ENCODE measurements at places on chromosomes 2 and 18. TPM values are rescaled to one million over a fixed set of nuclear protein-coding genes. Genes with fewer than 3 reads are reported as not detected.

GRCh38 chr2:112679484-112679883 is 33.7 kb downstream of the SLC20A1 start:
- H3K4me1 ChIP-seq: peaks cover 8% of the 10 kb centered on the region
- no peaks in the 10 kb centered on the region for H3K27me3 ChIP-seq
- no peak overlapping the region for H3K4me3 ChIP-seq
- no peak for DNase-seq
- H3K27ac ChIP-seq: no peak overlapping the region

GRCh38 chr2:201932511-201932910 is 101.1 kb upstream of the FZD7 start:
- DNase-seq: no peak

- H3K4me3 ChIP-seq: no peak overlapping the region
- DNase-seq: no peak
- H3K27me3 ChIP-seq: no peaks in the 10 kb centered on the region
These were observed 3.0 kb downstream of the PDE11A start for GRCh38 chr2:178069551-178069950.

- DNase-seq: no peak
- H3K4me3 ChIP-seq: no peak overlapping the region
- no peaks in the 10 kb centered on the region for H3K4me1 ChIP-seq
- no peak overlapping the region for H3K27ac ChIP-seq
- no peaks in the 10 kb centered on the region for H3K27me3 ChIP-seq
These were observed 273.6 kb downstream of the ASXL3 start for GRCh38 chr18:33851546-33852078.

GRCh38 chr18:41226186-41226585 is 728.8 kb upstream of the PIK3C3 start:
- H3K4me1 ChIP-seq: no peaks in the 10 kb centered on the region
- no peak overlapping the region for H3K4me3 ChIP-seq
- H3K27ac ChIP-seq: no peak overlapping the region
- H3K27me3 ChIP-seq: no peaks in the 10 kb centered on the region
- H3K36me3 ChIP-seq: no peaks in the 10 kb centered on the region

DNA sequence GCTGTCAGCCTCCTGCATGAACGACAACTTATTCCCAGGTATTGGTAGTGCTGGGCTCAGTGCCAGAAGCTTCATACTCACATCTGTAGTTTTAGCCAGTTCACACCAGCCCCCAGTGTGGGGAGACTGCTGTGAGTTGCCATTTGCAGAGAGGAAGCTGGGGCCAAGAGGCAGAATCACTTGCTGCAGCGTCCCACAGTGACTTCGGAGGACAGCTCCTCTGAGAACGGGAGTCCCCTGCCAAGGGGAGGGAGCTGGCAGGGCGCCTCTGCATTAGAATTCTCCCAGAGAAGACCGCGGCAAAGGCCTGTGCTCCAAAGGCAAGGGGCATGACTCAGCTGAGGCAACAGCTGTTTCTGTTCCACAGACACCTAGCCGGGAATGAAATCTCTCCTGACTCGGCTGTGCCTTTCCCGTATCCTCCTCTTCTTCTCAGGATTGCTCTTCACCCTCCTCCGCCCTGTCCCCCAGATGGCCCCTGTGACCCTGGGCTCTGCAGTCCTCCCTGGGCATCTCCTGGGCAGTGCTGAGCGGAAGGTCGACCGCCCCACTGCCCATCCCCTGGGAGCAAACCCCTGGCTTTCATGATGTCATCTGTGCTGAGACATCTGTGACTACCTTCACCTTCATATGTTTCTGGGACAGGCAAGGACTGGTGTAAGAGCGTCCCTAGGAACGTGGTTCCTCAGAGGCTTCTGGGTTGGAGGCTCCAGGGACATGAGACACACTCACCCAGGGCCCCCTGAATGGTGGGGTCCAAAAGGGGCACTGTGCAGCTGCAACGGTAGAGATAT is 18.0 kb downstream of the MAL start:
- no peaks in the 10 kb centered on the region for H3K4me1 ChIP-seq
- H3K36me3 ChIP-seq: no peaks in the 10 kb centered on the region
- no peak for DNase-seq
- no peak overlapping the region for H3K4me3 ChIP-seq

GRCh38 chr2:1455466-1455865 is 42.2 kb downstream of the TPO start:
- 0 out of 2 replicates have a peak, but pooled peaks cover 4% of the 10 kb centered on the region for H3K27me3 ChIP-seq
- DNase-seq: no peak
- H3K4me3 ChIP-seq: no peak overlapping the region
- H3K36me3 ChIP-seq: no peaks in the 10 kb centered on the region
- H3K4me1 ChIP-seq: no peaks in the 10 kb centered on the region

DNA sequence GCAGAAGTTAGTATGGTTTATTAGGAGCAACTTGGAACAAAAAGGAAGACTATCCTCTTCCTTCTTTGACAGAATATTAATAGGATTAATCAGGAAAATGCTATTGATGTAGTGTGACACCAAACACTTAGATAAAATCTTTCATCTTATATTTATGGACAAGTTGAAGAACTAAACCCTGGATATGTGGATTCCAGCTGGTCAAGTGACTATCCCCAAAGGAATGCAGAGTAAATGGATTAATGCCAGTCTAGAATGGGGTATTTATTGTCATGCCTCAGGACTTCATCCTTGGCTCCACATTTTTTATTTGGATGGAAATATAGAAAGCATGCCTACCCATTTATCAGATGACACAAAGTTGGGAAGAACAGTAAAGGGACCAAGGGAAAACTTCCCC is 124.0 kb upstream of the TTC39C start:
- H3K27me3 ChIP-seq: no peaks in the 10 kb centered on the region
- H3K27ac ChIP-seq: no peak overlapping the region
- peaks cover 9% of the 10 kb centered on the region for H3K4me1 ChIP-seq
- no peak for DNase-seq

- H3K4me1 ChIP-seq: no peaks in the 10 kb centered on the region
- no peaks in the 10 kb centered on the region for H3K27me3 ChIP-seq
- no peak overlapping the region for H3K4me3 ChIP-seq
- DNase-seq: no peak
- H3K27ac ChIP-seq: no peak overlapping the region
These were observed 17.4 kb downstream of the LRP2 start for GRCh38 chr2:169344736-169345485.

DNA sequence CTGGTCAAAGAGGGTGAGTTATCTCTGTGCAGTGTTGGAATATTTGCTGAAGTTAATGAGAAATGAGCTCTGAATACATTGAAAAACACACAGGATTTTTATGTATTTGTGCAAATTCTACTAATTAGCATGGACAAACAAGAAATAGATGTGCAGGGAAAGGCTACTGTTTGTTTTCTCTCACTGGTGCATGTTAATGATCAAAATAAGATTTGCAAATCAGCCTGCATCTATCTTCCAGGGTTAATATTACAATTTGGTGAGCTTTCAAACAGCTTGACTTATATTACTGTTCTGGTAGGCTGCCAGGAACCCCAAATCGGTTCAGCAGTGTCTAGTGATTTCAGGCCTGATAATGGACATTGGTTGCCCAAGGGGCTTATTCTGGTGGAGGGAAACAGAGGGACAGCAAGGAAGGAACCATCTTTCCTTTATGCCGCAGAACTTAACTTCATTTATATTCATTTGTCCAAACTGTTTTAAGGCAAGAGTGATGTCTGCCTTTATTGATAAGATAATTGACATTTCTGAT is 93.8 kb upstream of the REG3A start:
- H3K4me1 ChIP-seq: no peaks in the 10 kb centered on the region
- H3K27me3 ChIP-seq: no peaks in the 10 kb centered on the region
- DNase-seq: no peak

DNA sequence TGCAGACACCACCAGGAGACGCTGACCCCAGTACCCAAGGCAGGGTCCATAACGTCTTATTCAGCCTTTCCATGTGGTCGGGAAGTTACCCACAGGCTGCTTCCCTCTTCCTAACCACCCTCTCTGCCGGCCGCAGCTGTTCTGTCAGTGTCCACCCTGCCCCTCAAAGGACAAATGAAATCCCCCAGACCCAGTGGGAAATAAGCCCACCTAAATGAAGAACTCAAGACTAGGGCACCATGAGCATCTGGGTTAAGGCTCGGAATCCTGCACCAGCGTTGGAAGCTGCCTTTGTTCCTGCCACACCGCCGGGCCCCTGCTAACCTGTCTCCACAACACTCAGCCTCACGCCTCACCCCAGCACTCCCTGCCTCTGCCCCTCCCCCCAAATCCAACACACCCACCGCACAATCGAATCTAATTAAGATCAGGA is 21.7 kb downstream of the BCL11A start:
- H3K27ac ChIP-seq: no peak overlapping the region
- no peaks in the 10 kb centered on the region for H3K4me1 ChIP-seq
- peaks cover 75% of the 10 kb centered on the region for H3K27me3 ChIP-seq
- no peaks in the 10 kb centered on the region for H3K36me3 ChIP-seq
- H3K4me3 ChIP-seq: no peak overlapping the region

DNA sequence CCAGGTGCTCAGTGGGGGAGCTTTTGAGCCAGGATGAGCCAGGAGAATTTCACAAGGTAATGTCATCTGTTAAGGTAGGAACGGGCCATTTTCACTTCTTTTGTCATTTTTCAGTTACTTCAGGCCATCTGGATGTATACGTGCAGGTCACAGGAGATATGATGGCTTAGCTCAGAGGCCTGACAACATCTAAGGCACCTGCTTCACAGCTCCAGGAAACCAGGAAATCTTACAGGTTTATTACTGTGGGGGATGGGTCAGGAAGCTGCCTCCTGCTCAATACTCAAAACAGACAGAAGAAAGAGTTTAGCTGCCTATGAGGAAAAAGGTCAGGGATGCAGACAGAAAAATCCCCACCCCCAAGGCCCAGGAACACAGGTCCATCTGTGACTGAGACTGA is 364.3 kb upstream of the LRP1B start:
- no peaks in the 10 kb centered on the region for H3K27me3 ChIP-seq
- H3K4me3 ChIP-seq: no peak overlapping the region
- no peaks in the 10 kb centered on the region for H3K36me3 ChIP-seq
- no peak for DNase-seq
- no peaks in the 10 kb centered on the region for H3K4me1 ChIP-seq

DNA sequence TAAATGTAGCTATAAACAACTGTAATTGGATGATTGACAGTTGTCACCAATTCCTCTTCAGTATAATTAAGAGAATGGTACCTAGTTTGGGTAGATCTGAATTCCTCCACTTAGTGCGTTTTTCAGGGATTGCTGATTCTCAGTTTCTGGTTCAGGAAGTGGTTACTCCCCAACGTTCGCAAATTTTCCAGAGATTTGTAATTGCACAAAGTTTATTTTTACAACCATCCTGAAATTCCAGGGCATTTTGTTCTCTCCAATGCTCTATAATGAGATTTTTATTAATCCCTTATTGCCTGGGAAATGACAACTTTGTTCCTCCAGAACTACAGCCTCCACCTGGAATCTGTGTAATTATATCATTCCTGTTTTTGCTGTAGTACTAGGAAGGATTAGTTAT is 710.6 kb upstream of the ZEB2 start:
- H3K4me1 ChIP-seq: no peaks in the 10 kb centered on the region
- H3K27ac ChIP-seq: no peak overlapping the region
- H3K4me3 ChIP-seq: no peak overlapping the region
- DNase-seq: no peak
- no peaks in the 10 kb centered on the region for H3K27me3 ChIP-seq
- no peaks in the 10 kb centered on the region for H3K36me3 ChIP-seq

DNA sequence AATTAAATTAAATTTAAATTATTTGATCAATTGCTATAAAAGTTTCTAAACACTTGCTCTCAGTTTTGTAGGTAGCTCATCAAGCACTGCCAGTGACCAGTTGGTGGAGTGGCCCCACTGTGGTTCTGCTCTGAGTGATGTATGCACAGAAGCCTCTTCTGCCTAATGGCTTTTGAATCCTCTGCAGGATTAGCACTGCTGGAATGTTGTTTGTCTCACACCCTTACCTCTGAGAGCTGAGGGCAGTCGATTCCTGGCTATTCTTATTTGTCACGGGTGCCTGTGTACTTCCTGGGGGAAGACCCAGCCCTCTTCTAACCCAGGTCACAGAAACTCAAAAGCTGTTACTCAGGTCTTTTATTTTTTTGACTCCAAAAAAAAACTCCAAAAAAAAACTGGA is 9.5 kb downstream of the CAPN14 start:
- H3K4me1 ChIP-seq: no peaks in the 10 kb centered on the region
- no peak for DNase-seq
- H3K27ac ChIP-seq: no peak overlapping the region
- H3K4me3 ChIP-seq: no peak overlapping the region

- no peaks in the 10 kb centered on the region for H3K36me3 ChIP-seq
- H3K27me3 ChIP-seq: no peaks in the 10 kb centered on the region
- H3K4me3 ChIP-seq: no peak overlapping the region
- no peak for DNase-seq
These were observed 17.8 kb upstream of the KLHL30 start for GRCh38 chr2:238120463-238121298.

- peaks cover 7% of the 10 kb centered on the region for H3K4me1 ChIP-seq
- no peaks in the 10 kb centered on the region for H3K27me3 ChIP-seq
- H3K36me3 ChIP-seq: no peaks in the 10 kb centered on the region
- no peak for DNase-seq
- H3K4me3 ChIP-seq: no peak overlapping the region
These were observed 30.5 kb downstream of the SLC1A4 start for GRCh38 chr2:65019675-65020195.

- no peaks in the 10 kb centered on the region for H3K4me1 ChIP-seq
- H3K27me3 ChIP-seq: no peaks in the 10 kb centered on the region
- H3K27ac ChIP-seq: no peak overlapping the region
- DNase-seq: no peak
- no peaks in the 10 kb centered on the region for H3K36me3 ChIP-seq
These were observed 40.9 kb downstream of the UGP2 start for GRCh38 chr2:63882395-63883105.

- H3K4me3 ChIP-seq: no peak overlapping the region
- no peaks in the 10 kb centered on the region for H3K36me3 ChIP-seq
- no peak for DNase-seq
- no peaks in the 10 kb centered on the region for H3K4me1 ChIP-seq
- H3K27me3 ChIP-seq: no peaks in the 10 kb centered on the region
- H3K27ac ChIP-seq: no peak overlapping the region
These were observed 55.5 kb upstream of the CUL3 start for GRCh38 chr2:224640679-224641078.

DNA sequence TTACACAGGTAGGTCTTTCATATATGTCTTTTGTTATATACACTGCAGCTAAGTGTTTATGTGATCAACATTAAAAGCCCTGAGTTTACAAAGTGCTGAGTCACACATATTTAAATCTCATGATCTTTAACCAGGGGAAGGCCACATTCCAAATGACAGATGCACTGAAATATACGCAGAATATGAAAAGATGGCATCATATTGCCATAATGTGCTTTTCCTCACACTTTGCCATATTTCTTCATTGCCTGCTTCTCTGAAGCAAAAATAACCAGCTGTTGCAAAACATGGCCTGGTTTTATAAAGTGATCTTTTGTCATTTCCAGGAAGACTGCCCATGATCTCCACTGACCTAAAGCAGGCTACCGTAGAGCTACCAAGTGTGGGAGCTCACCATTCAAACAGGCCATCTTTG is 93.5 kb upstream of the MAPRE2 start:
- no peak for DNase-seq
- no peak overlapping the region for H3K27ac ChIP-seq
- no peaks in the 10 kb centered on the region for H3K36me3 ChIP-seq

The RDH14 gene
- 15.5 TPM for total RNA-seq

The TUBA3E gene
- not detected for total RNA-seq

The LDAH gene
- total RNA-seq: 25.7 TPM

The TRIM43 gene
- total RNA-seq: not detected

The RTP5 gene
- total RNA-seq: not detected

The IHH gene
- total RNA-seq: 0.17 TPM

The SLC9A2 gene
- 1.4 TPM for total RNA-seq

The CD28 gene
- 0.37 TPM for total RNA-seq

The POTEI gene
- total RNA-seq: 1.2 TPM

The PROM2 gene
- 11.9 TPM for total RNA-seq

The FOXI3 gene
- total RNA-seq: not detected

The KDM3A gene
- 52.6 TPM for total RNA-seq
